Activated CD4-positive, alpha-beta memory T cell treated with anti-CD3 and anti-CD28 coated beads, Interleukin-2, amount 10 ng/mL, durations not matched to agents 7 days and 5 days (primary cell): ENCODE measurements at places on chromosomes 2 and 18.

GRCh38 chr2:25714740-25715139 is 41.4 kb upstream of the DTNB start:
- DNase-seq: no peak

DNA sequence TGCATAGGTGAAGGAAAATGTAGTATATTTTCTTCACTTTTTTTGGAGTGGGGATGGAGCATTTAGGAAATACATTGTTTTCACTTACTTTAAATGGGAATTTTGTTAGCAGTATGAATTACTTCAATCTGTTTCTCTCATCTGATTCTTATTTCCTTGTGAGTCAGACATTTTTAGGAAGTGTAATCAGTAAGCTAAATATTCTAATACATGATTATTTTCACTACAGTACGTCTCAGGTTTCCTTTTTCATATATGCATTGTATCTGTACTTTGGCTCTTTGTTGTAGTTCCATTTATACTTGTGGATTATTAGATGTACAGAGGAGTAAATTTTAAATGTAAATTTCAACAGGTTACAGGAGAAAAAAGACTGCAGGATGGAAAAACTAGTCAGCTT is 27.9 kb downstream of the GPD2 start:
- DNase-seq: no peak

DNA sequence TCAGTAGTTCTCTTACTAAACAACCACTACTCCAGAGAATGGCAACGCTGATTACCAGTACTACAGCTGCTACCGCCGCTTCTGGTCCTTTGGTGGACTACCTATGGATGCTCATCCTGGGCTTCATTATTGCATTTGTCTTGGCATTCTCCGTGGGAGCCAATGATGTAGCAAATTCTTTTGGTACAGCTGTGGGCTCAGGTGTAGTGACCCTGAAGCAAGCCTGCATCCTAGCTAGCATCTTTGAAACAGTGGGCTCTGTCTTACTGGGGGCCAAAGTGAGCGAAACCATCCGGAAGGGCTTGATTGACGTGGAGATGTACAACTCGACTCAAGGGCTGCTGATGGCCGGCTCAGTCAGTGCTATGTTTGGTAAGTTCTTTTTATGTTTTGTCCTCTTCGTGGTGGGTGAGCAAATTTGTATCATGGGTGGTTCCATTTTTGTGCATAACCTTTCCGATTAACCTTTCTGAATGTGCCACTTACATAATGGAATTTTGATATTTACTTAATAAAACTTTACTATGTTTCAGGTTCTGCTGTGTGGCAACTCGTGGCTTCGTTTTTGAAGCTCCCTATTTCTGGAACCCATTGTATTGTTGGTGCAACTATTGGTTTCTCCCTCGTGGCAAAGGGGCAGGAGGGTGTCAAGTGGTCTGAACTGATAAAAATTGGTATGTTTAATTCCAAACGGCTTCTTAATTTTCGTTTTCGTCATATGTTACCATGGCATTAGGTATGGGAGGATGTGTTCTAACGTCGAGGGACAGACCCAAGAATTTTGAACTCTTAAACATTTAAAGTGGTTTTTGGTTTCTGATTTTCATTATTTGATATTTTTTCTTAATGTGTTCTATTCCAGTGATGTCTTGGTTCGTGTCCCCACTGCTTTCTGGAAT is 1.3 kb downstream of the SLC20A1 start:
- peak; percentile 29 for DNase-seq

DNA sequence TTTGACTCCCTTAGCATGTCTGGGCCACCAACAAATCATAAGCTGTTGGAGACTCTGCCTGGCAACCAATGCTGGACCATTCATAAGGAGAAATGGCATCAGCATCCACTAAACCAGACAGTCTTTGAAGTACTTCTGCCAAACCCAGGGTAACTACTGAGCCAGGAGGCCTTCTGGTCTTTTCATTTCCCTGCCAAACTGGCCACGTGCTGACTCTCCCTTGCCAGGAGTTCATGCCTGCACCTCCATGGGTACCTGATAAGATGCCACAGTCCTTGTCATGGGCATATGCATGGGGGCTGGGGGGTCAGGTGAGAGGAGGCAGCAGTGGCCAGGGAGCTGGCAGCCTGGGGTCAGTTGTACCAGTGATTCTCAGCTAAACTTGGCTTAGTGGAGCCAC is 34.2 kb upstream of the DAPL1 start:
- no peak for DNase-seq

GRCh38 chr18:26745288-26746181 is 120.0 kb downstream of the AQP4 start:
- no peak for DNase-seq

GRCh38 chr2:217418090-217418489 is 558.2 kb upstream of the TNP1 start:
- DNase-seq: no peak

- no peak for DNase-seq
Observed at GRCh38 chr2:8986327-8986976, 17.0 kb downstream of the MBOAT2 start.

DNA sequence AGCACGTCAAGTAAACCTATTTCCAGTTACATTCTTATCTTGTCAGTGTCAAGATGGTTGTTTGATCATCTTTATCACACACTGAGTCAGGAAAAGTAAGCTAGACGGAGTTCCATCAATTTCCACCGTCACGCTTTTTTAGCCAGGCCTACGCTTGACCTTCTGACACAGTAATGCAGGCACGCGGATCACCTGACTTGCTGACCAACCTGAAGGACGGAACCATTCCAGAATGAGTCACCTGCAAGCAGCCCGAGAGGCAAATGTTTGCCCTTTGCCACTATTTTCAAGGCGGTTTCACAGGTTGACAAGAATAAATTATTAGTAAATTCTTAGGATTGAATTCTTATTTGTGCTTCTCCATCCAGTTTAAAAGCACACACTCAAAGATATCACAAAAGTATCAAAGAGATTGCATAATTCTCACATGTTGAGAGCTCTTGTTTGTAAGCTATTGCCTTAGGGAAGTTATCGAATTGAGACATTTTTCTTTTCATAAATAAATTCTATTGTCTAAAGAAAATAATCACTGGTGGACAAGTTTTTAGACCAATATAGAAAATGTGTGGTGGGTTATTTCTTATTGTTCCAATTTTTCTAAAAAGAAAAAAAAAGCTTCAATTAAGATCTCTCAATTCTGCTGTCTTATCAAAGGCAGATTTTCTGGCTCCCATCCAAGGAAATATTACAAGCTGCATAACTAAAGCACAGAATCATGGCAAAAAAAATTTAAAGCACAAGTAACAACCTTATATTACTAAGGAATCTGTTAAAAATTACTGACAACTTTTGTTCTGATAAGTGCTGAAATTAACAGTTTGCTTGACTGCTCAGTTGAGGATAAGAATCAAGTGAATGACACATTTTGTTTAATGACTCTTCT is 31.9 kb downstream of the UXS1 start:
- DNase-seq: no peak

- no peak for DNase-seq
Observed at GRCh38 chr2:40844353-40845277, 392.7 kb upstream of the SLC8A1 start.

DNA sequence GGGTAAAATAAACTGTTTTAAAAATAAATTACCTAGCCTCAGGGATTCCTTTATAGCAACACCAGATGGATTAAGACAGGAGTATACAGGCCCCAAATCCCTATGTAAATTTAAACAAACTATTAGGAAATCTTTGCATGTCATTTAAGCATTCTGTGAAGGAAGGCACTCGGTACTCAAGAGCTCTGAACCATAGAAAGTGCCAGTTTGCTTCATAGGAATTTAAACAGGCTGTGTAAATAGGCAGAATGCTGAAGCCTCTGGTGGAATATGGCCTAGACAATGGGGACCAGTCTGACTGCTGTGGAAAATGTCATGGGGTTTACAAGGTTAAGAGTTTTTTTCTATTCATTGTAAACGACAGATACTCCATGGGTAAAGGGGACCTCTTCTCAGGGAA is 377.4 kb downstream of the DLGAP1 start:
- no peak for DNase-seq
